ENCODE measurements at places on chromosomes 7 and 10.

DNA sequence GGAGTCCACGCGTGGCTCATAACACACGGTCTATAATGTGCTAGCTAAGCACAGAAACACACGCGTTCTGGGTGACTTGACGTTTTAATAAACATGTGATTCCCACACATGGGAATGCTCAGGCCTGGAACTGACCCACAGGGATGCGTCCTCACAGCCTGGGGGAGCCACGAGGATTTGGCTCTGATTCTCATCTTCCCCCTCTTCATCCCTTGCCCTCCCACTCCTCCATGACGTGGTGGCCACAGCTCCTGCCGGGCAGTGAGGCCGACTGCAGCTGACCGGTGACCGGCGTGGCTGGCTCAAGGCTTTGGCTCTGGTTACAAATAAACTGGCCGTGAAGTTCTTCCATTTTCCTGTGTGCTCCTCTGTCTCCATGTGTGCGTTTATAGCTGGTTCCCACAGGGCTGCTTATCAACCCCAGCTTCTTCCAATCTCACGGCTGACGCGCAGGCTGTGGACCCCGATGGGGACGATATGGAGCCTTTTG is 40.9 kb upstream of the KLF6 start:
- no peak for DNase-seq

DNA sequence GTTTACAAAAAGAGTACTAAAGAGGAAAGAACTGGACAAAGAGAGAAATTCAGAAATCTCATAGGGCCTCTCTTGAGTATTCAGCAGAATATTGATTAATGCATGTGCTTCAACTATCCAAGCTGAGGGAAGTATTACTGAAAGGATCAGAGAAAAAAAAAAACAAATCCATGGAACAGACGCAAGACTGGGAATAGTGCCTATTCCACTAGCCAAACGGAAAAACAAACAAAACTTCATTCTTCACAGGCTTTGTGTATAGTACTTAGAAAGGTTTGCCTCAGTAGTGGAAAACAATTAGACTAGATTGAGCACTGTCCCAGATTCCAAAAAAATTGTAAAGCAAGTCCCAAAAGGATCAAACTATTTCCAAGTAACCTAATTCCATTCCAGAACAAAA is 106.2 kb downstream of the TFEC start:
- no peak for DNase-seq

- DNase-seq: no peak
These were observed 105.7 kb upstream of the INHBA start for GRCh38 chr7:41808541-41808940.

GRCh38 chr7:148852272-148852671 is 31.8 kb downstream of the EZH2 start:
- no peak for DNase-seq

GRCh38 chr10:43430926-43431663 is 5.8 kb upstream of the ZNF487 start:
- no peak for DNase-seq

DNA sequence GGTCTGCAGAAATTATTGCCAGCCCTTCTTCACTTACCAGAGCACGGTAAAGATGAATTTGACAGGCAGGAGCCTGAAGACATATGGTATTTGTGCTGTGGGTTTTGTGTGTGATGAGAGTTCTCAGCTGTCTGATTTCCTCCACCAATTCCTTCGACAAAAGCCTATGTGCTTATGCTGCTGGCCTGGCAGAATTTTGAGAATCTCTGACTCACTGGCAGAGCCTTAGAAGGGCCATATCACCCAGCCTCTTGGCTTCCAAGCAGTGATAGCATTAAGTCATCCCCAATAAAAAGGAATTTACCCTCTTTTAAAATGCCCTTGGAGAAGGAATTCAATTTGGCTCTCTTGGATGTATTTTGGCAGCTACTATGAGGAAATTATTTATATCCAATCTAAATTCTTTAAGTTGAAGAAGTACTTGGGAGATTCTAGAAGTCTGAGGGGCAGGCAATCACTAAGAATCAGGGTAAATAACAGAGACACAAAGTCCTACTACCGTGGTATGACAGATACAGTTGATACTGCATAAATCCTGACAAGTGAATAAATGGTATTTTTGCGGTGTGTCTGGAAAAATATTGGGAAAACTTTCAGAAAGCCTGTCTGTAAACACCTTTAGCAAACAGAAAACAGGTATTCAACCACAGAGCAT is 68.6 kb upstream of the EFCAB10 start:
- no peak for DNase-seq

DNA sequence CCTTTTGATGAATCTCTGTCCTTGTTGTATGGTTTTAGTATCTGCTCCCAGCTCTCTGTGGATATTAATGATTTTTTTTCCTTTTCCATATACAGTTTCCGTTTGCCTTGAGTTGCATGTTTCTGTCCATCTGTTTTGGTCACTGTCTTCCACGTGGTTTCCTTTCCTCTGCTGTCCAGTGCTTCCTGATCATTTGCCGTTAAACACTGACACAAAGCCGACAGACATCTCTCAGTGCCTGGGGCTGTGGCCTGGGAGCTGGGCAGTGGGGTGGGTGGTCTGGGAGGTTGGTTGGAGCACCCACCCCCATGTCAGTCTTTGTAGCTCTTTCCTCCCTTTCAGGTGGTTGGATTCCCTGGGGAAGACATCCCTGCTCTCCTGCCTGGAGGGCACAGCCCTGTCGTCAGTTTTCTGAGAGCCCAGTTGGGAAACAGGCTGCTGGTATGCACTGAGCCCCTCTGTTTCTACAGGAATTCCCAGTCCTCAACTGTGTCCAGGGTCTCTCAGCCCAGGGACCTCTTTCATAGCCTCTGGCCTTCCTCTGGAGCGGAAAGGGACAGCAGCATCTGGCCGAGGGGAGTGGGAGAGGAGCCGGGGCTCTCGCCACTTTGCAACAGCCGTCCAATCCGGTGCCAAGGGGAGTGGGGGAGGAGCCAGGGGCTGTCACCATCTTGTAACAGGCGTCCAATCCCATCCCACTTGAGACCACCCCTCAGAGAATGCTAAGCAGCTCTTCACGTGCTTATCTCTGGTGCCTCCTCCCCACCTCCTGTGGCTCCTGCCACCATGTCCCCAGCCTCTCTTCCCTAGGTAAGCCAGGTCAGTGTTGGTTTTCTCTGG is 26.7 kb upstream of the MKI67 start:
- DNase-seq: no peak

DNA sequence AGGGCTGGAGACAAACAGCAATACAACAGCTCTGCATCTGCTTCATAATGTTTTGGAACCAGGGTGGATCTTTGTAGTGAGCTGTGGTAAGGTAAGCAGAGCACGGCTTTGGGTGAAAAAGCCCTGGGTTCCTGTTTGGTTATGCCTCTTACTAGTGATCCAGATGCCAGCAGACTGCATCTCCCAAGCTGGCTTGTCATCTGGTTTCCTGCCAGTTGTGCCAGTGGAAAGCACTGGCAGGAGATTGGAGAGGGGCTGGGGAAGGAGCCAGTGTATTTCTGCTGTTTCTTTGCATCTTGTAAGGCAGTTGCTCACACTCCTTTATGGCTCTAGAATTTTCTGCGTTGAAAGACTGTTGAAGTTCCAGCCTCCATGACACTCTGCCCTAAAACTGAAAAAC is 137.6 kb downstream of the TSPAN12 start:
- DNase-seq: no peak

DNA sequence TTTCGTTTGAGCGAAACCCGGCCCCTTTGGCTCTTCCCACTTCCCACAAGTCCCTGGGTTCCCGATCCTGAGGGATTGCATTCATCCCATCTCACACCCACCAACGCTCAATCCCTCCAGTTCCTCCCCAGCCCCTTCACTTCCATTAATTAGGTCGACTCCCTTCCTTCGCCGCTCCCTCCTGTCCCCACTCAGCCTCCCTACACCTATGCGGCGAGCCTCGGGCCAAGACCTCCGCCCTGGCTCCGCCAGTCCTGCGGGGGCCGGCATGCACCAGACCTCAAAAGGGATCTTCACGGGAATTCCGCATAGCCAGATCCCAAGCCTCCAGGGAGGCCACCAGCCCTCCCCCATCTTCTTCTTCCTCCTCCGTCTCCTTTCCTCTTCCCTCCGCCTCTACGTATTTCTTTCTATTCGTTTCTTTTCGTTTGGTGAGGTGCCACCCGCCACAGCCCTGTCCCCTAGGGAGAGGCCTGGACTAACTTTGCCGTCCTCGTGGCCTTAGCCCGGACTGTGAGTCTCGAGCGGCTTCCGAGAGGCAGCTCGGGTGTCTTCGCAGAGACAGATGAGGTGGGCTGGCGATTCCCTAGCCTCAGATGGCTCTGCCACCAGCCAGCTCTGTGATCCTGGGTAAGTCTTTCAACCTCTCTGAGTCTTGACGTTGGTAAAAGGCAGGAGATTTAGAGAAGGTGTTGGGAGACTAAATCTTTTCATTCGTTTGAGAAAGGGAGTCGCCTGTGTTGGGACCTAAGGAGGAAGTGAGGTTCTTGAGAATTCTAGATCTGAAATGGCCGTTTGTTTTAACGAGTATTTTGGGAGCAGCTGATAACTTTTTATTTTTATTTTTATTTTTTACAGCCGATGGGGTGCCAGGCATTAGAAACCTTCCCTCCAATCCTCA is 8.1 kb upstream of the LBX1 start:
- DNase-seq: no peak
